ENCODE measurements at places on chromosomes 1 and 21. TPM values are rescaled to one million over a fixed set of nuclear protein-coding genes. Genes with fewer than 3 reads are reported as not detected.

Gene NSUN4
- total RNA-seq: 9.1 TPM

Gene PRAMEF12
- total RNA-seq: not detected

Gene SPRR2F
- total RNA-seq: 2.8 TPM

Gene SH3BGRL3
- total RNA-seq: 24.8 TPM

Gene PER3
- 11.7 TPM for total RNA-seq

Gene SELP
- 13.7 TPM for total RNA-seq

Gene FCRL3
- total RNA-seq: not detected

Gene SH3GLB1
- 66.1 TPM for total RNA-seq

DNA sequence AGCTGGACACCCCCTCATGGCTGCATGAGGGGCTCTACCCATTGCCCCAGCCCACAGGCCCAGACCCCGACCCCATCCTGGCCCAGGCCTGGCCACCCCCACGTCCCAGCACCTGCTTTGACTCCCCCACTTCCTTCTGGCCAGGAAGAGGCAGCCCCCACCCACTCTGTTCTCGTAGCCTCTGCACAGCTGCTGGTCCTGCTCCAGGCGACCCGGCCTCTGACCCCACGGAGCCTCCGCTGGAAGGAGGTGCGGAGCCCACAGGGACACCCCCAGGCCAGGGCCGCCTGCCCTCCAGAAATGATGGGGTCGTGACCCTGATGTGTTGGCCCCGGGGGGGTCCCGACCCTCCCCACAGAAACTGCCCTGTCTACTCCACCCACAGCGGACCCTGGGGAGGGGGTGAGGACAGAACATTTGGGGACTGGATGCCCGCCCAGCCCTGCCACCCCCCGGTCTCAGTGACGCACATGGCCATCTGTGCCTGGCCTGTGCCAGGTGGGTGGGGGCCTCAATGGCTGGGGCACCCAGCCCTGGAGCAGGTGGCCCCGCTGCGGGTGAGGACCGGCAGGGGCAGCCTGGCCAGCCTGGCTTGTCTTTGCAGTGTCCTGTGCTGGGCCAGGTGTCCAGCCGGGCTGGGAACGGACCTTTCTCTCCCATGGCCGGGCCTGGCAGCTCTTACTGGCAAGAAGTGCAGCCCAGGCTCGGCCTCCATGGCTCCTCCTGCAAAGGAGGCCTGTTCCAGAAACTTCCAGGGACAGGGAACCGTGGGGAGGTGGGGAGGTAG is 78.6 kb downstream of the MORN1 start:
- no peaks in the 10 kb centered on the region for H3K4me1 ChIP-seq
- no peak for DNase-seq
- no peaks in the 10 kb centered on the region for H3K27me3 ChIP-seq

GRCh38 chr21:31397939-31398338 is 53.9 kb upstream of the TIAM1 start:
- no peaks in the 10 kb centered on the region for H3K27me3 ChIP-seq
- no peak overlapping the region for H3K4me3 ChIP-seq
- H3K36me3 ChIP-seq: no peaks in the 10 kb centered on the region
- no peaks in the 10 kb centered on the region for H3K4me1 ChIP-seq

- H3K4me1 ChIP-seq: no peaks in the 10 kb centered on the region
- no peak overlapping the region for H3K4me3 ChIP-seq
- no peak overlapping the region for H3K27ac ChIP-seq
- H3K36me3 ChIP-seq: no peaks in the 10 kb centered on the region
These were observed 54.2 kb upstream of the RGS7 start for GRCh38 chr1:241411056-241411775.

GRCh38 chr1:231636157-231636556 is 9.6 kb downstream of the DISC1 start:
- DNase-seq: no peak
- H3K4me3 ChIP-seq: no peak overlapping the region
- no peaks in the 10 kb centered on the region for H3K27me3 ChIP-seq
- H3K27ac ChIP-seq: no peak overlapping the region

DNA sequence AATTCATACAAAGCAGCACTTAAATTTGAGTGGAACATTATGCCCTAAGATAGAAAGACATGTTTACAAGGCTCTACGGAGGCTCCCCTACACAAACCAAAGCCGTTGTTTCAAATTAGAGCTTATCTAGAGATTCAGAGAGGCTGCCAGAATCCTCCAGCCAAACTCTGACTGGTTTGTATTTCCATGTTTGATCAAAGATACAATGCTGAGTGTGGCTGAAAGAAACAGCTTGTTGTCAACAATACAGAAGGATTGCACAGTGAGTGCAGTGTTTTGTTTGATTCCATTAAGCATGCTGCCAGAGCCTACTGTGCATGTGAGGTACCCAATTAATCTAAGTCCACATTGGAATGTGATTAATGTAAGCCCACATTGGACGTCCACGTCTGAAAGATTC is 402.7 kb downstream of the DISC1 start:
- H3K36me3 ChIP-seq: no peaks in the 10 kb centered on the region
- H3K27ac ChIP-seq: no peak overlapping the region
- no peak overlapping the region for H3K4me3 ChIP-seq
- H3K4me1 ChIP-seq: peaks cover 7% of the 10 kb centered on the region
- no peak for DNase-seq

DNA sequence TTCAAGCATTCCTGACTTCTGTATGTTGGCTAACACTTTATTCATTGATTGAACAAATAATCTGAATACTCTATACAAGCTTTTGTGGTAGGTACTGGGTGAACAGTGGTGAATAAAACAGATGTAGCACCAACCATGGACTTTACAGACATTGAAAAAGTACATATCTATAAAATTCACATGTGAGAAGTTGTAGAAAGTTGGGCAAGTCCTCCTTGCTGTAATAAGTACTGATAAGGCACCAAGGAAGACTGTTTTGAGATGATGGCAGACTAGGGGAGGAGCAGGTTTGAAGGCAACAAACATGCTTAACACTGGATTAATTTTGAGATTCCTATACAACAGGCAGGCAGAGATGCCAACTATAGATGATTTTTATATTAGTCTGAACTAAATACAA is 42.4 kb downstream of the RNF2 start:
- DNase-seq: no peak
- H3K4me1 ChIP-seq: no peaks in the 10 kb centered on the region
- no peak overlapping the region for H3K27ac ChIP-seq
- peaks cover 21% of the 10 kb centered on the region for H3K36me3 ChIP-seq
- H3K27me3 ChIP-seq: no peaks in the 10 kb centered on the region

DNA sequence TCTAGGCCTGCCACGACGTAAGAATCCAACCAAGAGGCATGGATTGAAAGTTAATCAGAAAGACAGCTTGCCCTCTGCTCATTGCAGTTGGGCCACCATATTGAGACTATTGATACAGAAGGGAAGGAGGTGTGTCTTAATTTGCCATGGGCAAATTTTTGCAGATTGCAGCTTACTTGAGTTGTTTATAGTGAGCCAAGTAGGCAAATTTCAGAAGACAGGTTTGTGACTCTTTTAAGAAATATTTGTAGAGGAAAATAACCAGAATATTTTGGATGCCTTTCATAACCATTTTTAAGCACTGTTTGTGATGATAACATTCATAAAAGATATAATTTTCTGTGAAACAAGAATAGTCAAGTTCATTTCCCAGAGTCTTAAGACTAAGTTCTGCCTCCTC is 74.1 kb downstream of the PRDM2 start:
- no peak overlapping the region for H3K4me3 ChIP-seq
- H3K36me3 ChIP-seq: peaks cover 50% of the 10 kb centered on the region
- no peaks in the 10 kb centered on the region for H3K27me3 ChIP-seq
- no peaks in the 10 kb centered on the region for H3K4me1 ChIP-seq
- no peak for DNase-seq

DNA sequence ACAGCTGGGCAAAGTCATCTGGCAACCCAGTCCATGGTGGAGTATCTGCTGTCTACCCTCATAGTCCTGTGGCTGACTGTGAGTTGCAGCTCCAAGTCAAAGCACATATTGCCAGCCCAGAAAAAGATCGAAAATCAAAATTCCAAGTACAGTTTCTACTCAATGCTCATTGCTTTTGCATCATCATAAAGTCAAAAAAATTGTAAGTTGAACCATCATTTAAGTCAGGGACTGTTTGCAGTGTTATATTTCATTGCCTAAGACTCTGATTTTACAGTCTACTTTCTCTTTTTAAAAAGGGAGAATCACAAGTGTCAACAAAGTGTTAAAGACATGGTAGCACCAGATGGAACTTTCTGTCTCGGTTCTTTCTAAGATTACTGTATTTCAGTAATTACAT is 22.7 kb upstream of the MAN1C1 start:
- H3K27me3 ChIP-seq: no peaks in the 10 kb centered on the region
- no peak for DNase-seq
- H3K36me3 ChIP-seq: no peaks in the 10 kb centered on the region
- no peak overlapping the region for H3K27ac ChIP-seq
- no peak overlapping the region for H3K4me3 ChIP-seq

DNA sequence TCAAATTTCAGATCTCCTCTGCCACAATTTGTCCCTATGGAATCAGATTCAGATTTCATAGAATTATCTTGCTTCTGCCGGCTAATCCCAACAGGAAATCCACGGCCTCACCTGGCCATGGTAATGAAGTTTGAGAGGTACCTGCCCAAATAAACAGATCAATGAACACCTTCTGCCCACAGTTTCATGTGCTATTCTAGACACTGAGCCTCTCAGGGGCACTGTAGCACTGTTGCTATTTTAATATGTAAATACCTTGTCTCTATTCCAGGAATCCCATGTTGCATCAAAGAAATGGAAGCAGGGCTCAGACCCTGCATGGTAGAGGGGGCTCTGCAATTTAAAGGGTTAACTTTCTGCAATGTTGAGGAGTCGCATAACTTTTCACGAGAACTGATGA is 593.1 kb downstream of the PTBP2 start:
- no peaks in the 10 kb centered on the region for H3K4me1 ChIP-seq
- no peak overlapping the region for H3K27ac ChIP-seq
- DNase-seq: no peak
- H3K27me3 ChIP-seq: no peaks in the 10 kb centered on the region
- no peaks in the 10 kb centered on the region for H3K36me3 ChIP-seq

DNA sequence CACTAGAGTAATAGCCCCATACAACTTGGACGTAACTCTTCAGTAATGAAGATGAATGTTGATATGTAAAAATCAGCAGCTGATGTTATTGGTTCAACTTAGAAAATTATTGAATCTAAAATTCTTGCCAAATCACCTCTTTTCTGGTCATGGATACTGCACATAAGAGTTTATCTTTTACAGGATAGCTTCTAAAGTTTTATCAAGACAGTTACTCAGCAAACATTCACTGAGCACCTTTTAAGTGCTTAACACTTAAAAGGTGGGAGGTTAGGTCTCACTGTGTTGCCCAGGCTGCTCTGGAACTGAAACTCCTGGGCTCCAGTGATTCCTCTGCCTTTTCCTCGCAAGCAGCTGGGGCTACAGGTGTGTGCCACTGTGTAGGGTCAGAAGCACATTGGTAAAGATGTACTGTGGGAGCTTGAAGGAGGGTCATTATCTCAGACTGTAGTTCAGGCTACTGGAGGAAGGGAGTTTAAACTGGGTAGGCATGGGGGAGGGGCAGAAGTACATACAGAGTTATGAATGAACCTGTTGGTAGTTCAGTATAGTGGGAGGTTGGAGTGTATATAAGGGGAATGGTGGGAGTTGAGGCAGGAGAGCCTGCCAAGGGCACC is 2.0 kb downstream of the MPZL1 start:
- no peak for DNase-seq
- H3K4me1 ChIP-seq: peaks cover 40% of the 10 kb centered on the region

DNA sequence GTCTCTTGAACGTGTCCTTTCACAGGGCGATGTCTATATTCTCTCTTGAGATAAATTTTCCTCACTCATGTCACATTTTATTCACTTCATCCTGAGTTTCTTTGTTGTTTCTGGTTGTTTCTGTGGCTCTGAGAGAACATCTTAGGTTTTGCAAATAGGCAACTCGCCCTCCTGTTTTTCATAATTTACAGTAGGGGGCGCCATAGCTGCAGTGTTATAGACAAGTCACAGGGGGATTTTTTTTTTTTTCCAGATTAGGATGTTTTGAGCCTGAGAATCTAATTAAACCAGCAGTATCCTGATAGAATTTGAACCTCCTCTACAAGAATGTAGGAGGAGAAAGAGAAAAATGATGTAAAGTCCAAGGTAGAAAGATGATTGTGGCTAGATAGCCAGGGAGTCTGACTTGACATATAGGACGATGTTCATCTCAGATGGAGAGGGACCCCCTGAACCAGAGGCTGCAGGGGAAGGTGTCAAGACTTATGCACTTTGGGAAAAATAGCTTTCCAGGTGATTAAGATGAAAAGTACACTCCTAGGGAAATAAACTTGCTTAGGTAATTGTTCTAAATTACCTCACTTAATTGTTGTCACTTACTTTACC is 76.3 kb downstream of the ZP4 start:
- DNase-seq: no peak
- no peaks in the 10 kb centered on the region for H3K27me3 ChIP-seq
- H3K4me3 ChIP-seq: no peak overlapping the region
- H3K36me3 ChIP-seq: peaks cover 22% of the 10 kb centered on the region
- no peaks in the 10 kb centered on the region for H3K4me1 ChIP-seq

- DNase-seq: no peak
- H3K4me3 ChIP-seq: no peak overlapping the region
- H3K36me3 ChIP-seq: no peaks in the 10 kb centered on the region
These were observed 10.6 kb downstream of the GFI1 start for GRCh38 chr1:92476071-92476631.

- DNase-seq: no peak
- no peaks in the 10 kb centered on the region for H3K27me3 ChIP-seq
- no peak overlapping the region for H3K27ac ChIP-seq
- no peaks in the 10 kb centered on the region for H3K36me3 ChIP-seq
- H3K4me1 ChIP-seq: no peaks in the 10 kb centered on the region
- no peak overlapping the region for H3K4me3 ChIP-seq
These were observed 24.9 kb downstream of the PCAT6 start for GRCh38 chr1:202835548-202836072.

- H3K36me3 ChIP-seq: no peaks in the 10 kb centered on the region
- H3K4me1 ChIP-seq: no peaks in the 10 kb centered on the region
- no peak overlapping the region for H3K27ac ChIP-seq
- H3K4me3 ChIP-seq: no peak overlapping the region
- no peaks in the 10 kb centered on the region for H3K27me3 ChIP-seq
These were observed 276.8 kb upstream of the TMEM51 start for GRCh38 chr1:14876747-14877146.

DNA sequence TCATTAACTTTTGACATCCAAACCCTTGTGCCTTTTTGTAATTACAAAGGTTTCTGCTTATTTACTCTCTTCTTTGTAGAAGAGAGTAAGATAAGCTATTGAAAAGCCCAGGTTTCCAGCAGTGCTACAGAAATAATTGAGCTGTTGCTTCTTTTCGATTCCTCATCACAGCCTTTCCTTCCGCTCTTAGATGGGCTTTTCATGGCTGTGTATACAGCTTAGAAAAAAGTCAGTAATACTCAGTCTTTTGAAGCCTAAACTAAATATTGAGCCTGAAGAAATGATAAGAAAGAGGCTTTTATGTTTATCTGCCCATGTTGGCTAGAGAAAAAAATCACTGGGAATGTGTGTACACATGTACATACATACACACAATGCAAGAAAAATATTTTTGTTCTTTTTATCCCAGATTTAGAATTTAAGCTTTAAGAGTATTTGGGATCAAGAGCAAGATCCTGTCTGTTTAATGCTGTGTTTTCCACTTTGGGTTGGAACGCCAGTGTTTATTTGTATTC is 172.4 kb downstream of the VPS13D start:
- H3K27ac ChIP-seq: no peak overlapping the region
- H3K36me3 ChIP-seq: peaks cover 53% of the 10 kb centered on the region
- H3K4me1 ChIP-seq: peaks cover 32% of the 10 kb centered on the region
- H3K27me3 ChIP-seq: no peaks in the 10 kb centered on the region
- H3K4me3 ChIP-seq: no peak overlapping the region

GRCh38 chr1:201647722-201648065 is 108.8 kb downstream of the NAV1 start:
- DNase-seq: no peak
- no peaks in the 10 kb centered on the region for H3K4me1 ChIP-seq
- H3K27me3 ChIP-seq: no peaks in the 10 kb centered on the region
- no peaks in the 10 kb centered on the region for H3K36me3 ChIP-seq
- peak overlapping the region; percentile 48 for H3K27ac ChIP-seq

All from right atrium auricular region (tissue), 2 donors.